ENCODE measurements at places on chromosomes 16 and 17.
A peak's percentile ranks its signal among the peaks of the same experiment; 100 is the strongest.

GRCh38 chr16:2335286-2335895, 5.1 kb downstream of the ABCA3 start:
- no peak for DNase-seq

GRCh38 chr17:15981208-15981607, 18.3 kb downstream of the ZSWIM7 start:
- DNase-seq: no peak

DNA sequence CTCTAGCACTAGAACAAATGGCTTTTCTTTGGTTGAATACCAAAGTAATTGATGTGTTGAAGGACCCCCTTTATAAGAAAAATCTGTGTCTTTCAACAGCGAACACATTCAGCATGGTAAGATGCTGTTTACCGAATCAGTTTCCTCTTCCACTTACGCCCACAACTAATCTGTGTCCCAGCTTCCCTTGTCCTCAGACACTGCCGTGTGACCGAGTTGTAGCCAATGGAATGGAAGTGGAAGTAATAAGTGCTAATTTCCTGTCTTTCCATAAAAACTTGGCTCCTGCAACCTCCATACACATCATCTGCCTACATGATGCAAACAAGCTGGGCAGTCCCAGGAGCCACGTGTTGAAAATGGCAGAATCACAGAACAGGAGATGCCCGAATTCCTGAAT, 10.4 kb downstream of the CDIPT start:
- DNase-seq: peak; percentile 10

DNA sequence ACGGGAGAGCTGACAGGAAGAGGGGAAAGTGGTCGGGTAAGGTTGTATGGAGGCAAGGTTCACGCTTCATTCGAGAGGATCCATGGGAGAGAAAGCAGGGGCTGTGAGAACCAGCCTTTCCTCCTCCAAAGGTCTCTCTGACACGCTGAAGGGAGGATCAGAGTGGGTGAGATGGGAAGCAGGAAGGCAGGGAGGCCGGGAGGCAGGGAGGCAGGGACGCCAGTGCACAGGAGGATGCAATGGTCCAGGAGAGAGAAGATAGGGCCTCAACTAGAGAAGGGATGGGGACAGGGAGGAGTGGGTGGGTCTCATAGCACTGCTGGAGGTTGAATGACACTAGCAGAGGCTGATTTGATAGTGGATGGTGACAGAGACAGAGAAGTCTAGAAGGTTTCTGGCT, 54.1 kb downstream of the PIMREG start:
- no peak for DNase-seq

- DNase-seq: no peak
These were observed 6.6 kb downstream of the ABI3 start for GRCh38 chr17:49216953-49217650.

GRCh38 chr16:24748242-24748641, 18.8 kb downstream of the TNRC6A start:
- DNase-seq: no peak

DNA sequence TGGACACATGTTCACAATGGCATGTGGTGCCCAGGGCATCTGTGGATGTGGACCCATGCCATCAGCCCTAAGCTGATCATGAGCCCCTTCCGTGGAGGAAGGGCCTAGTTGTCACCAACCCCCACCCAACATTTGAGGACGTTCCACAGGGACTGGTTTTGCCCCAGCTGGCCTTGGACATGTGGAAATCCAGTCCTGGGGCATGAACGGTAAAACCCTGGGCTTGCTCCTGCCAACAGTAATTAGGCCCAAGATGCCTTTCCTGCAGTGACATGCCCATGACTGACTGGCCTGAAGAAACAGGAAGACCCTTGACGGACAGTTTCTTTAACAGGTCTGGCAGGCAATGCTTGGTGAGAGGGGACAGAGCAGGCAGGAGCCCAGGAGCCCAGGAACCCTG, 7.7 kb downstream of the TNS4 start:
- DNase-seq: no peak

DNA sequence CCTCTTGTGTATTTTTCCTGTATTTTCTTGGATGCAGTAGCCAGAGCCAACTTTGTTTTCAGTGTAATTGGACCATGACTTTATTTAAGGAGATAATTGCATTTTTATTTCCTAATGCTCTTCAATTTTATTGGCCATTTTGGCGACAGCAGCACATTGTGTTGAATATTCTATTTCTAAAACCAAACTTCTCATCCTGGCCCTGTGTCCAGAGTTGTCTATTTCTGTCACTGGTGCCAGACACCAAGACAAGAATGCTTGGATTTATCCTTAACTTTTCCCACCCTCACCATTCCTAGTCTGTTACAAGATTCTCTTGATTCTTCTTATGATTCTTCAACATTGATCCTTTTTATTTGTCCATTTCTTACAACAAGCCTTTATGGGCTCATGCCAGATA, 37.1 kb downstream of the ARHGAP44 start:
- no peak for DNase-seq

DNA sequence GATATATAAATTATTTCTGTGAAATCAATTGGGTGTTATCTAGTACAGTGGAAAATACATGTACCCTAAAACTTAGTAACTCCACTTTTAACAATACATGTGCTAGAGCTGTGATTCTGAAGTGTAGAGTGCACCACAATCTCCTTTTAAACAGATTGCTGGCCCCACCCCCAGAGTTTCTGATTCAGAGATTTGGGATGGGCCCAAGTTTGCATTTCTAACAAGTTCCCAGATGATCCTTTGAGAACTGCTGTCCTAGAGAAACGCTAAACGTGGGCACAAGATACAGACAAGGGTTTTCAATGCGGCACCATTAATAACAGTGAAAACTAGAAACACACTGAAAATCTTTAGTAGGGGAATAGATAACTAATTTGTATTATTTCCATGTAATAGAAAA, 49.2 kb downstream of the NXPH3 start:
- DNase-seq: no peak

GRCh38 chr17:27199948-27200347, 94.0 kb upstream of the WSB1 start:
- no peak for DNase-seq

DNA sequence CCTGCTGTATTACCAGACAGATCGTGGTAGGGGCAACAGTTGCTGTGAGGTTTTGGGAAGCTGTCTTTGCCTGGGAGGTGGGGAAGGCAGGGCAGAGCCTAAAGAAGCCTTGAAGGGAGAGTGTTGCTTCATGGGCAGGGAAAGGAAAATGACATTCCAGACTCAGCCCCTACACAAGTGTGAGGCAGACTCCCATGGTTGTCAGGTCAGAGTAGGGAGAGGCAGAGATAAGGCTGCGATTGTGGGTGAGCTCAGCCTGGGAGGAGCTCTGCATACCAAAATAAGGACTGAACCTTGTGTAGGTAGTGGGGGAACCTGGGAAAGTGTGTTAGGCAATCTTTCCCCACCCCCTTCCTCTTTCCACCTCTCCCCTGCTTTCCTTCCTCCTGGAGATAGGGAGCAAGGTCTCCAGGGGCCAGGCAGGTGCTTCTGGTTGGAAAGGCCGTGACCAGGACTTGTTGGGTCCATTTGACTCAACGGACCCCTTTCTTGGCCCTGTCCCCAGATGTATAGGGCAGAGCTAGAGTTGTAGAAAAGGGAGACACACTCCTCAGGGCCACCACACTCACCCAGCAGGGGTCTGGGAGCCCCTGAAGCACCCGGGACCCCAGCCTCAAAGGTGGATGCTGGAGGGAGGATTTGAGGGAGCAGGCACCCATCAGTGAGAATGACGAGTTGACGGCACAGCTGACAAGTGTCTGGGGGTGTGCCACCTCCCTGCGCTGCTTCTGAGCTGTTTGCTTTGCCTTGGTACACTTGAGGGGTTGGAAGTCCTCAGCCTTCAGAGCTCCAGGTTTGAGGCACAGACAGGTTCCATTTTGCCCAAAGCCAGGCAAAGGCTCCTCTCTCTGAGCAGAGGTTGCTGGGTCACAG, 18.5 kb upstream of the TOB1 start:
- no peak for DNase-seq

DNA sequence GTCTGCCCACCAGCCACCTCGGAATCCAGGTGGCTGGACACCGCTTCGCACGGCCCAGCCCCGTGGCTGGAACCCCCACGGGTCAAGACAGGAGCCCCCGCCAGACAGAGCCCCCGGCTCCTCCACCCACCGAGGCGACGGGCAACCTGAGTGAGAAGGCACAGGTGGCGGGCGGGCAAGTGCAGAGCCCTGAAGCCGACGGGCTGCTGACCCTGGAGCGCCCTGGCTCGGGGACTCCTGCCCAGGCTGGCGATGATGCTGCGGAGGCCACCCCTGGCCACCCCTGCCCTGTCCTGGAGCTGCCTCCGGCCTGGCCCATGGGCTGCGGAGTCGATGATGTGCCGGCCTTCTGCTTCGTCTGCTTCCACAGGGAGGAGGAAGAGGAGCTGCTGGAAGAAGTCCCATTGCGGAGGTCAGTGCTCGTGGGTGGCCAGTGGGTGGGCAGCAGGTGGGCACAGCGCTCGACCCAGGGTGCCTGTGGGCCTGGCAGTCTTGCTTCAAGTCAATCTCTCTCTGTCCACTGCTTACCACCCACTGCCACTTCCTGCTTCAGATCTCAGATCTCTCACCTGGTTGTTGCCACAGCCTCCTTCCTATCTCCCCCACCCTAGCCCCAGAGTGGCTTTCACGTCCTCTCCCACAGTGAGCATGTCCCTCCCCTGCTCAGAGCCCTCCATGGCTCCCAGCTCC, 33.1 kb upstream of the SBK1 start:
- no peak for DNase-seq

DNA sequence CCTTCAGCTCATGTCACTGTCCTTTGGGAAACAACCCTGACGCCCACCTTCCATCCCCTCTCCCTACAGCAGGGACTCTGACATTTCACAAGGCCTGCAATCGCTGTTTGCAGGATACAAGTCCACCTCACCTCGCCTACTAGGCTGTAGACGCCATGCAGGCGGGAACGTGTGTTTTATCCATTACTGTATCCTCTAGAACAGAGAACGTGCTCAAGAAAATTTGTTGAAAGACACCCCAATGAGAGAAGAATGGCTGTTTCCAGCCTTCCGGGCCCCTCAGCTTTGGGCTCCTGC, 1.5 kb upstream of the TTYH2 start:
- DNase-seq: no peak

DNA sequence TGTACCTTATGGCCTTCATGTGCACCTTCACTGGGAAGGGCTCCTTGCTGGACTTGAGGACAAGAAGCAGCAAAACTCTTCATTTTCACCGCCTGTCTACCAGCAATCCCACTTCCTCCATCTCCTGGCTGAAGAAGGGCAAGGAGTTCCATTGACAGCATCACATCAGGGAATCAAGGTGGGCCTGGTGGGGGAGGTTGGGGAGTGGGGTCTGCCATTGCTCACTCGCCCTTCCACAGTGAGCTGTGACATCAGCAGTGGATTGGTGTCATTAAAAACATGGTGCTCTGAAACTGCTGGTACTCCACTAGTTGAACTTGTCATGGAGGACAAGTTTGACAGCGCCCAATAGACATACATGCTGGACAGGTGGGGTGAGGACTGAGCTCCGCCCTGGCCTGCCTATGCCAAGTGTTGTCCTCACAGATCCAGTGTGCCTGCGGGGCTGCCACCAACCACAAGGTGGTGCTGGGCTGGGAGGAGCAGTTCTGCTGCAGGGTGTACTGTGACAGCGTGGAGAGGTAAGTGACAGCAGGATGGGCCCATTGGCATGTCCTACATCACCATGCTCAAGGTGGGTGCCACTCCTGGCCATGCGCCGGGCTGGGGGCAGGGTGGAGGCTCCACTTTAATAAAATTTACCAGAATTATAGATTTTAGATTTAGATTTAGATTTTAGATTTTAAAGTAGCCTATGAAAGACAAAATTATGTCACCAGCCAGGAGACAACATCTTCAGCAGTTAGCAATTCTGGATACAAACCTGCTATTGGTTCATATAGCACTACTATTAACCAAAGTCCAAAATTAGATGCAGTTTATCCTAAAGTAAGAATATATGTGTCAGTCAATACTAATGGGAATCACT, 1729.1 kb downstream of the TP53TG3F start:
- no peak for DNase-seq

DNA sequence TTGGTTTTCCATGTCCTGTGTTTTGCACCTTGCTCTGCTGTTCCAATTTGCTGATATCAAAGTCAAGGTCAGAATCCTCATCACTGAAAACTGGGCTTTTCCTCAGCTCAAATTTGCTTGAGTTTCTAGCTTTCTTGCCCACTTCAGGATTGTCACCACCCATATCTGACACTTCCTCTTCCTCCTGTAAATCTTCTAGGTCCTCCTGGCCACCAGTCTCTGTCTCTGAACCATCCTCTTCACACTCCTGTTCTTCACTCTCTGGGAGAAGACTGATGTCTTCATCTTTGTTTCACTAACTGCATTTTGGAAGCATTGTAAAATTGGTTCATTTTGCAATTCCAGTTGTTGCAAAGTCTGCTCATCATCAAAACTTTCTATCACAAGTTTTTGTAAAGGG, 63.4 kb upstream of the RBL2 start:
- no peak for DNase-seq

GRCh38 chr16:4696905-4697847, 3.8 kb downstream of the NUDT16L1 start:
- DNase-seq: no peak

- no peak for DNase-seq
These were observed 13.7 kb downstream of the UNC45B start for GRCh38 chr17:35161281-35161761.

- DNase-seq: no peak
These were observed 40.5 kb upstream of the SKAP1 start for GRCh38 chr17:48470388-48471034.

GRCh38 chr16:69237296-69237695, 50.3 kb downstream of the SNTB2 start:
- no peak for DNase-seq

GRCh38 chr17:48825446-48826381, 5.1 kb upstream of the CALCOCO2 start:
- DNase-seq: no peak

GRCh38 chr16:54511222-54511731, 224.7 kb upstream of the IRX3 start:
- no peak for DNase-seq

Data from SK-N-MC (cell line).